ENCODE measurements at places on chromosomes 4 and X.

- no peak for DNase-seq
These were observed 185.2 kb downstream of the KLHL4 start for GRCh38 chrX:87702795-87703194.

- DNase-seq: no peak
These were observed 604.8 kb upstream of the TECRL start for GRCh38 chr4:65014078-65014477.

GRCh38 chr4:147780137-147780777, 48.4 kb downstream of the ARHGAP10 start:
- DNase-seq: peak; percentile 81

GRCh38 chr4:185202984-185203485, 765 bp downstream of the CFAP97 start:
- DNase-seq: no peak

DNA sequence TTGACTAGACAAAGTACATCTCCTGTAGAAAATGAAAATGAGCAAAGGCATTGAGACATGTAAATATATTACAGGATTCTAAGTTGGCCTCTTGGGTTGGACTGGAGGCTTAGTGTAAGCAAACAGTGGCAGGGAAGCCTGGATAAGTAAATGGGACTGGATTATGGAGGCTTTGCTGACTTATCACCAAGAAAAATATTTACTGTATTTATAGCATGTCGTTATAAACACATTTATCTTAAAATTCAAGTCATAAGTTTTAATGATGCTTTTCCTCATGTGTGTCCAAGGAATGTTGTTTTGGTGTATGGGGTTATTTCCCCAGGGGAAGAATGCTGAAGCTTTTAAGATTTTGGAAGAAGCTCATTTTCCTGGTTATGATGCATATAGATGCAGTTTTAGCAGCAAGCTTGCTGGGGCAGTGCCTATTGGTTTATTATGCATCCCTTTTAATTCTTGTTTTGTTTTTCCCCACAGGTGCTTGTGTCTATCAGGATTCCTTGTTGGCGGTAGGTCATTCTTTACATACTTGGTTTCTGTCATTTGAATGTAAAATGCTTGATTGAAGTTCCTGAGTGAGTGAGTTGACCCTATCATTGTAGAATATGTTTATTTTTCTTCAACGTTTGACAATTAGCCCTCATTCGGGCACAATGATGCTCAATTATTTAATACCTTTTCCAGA, 8.5 kb downstream of the FRAS1 start:
- DNase-seq: no peak

GRCh38 chrX:40646489-40647306, 663 bp downstream of the CXorf38 start:
- peak; percentile 40 for DNase-seq

DNA sequence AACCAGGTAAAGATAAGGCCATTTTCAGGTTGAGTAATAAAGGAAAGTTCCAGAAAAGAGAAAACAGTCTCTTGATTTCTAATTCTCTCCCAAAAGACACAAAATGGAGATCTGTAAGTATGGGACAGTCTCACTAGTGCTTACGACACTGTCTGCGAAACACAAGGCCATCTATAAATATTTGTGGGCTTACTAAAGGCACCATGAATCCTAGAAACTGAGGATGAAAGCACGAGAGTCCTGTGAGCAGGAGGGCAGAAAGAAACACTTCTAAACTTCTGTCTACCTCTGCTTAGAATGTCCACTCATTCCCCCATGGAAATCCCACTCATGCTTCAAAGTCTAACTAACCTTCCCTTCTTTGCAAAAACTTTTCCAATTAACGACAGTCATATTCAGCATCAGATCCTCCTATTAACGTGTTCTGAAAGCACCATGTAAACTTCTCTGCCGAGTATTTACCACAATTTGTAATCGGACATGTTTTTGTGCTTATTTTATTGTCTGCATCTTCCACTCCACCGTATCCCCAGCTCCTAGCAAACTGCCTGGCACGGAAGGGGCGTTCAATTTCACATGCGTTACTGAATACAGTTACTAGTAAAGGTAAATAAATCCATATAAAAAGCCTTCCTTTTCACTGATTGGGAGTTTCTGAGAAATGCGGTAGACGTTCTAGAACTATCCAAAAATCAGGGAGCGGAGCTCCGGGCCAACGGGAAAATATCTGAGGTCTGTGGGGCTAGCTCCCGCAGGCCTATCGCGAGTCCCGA, 665 bp downstream of the PSMD10 start:
- DNase-seq: peak; percentile 2

- no peak for DNase-seq
These were observed 74.9 kb downstream of the ADGRA3 start for GRCh38 chr4:22440999-22441398.

DNA sequence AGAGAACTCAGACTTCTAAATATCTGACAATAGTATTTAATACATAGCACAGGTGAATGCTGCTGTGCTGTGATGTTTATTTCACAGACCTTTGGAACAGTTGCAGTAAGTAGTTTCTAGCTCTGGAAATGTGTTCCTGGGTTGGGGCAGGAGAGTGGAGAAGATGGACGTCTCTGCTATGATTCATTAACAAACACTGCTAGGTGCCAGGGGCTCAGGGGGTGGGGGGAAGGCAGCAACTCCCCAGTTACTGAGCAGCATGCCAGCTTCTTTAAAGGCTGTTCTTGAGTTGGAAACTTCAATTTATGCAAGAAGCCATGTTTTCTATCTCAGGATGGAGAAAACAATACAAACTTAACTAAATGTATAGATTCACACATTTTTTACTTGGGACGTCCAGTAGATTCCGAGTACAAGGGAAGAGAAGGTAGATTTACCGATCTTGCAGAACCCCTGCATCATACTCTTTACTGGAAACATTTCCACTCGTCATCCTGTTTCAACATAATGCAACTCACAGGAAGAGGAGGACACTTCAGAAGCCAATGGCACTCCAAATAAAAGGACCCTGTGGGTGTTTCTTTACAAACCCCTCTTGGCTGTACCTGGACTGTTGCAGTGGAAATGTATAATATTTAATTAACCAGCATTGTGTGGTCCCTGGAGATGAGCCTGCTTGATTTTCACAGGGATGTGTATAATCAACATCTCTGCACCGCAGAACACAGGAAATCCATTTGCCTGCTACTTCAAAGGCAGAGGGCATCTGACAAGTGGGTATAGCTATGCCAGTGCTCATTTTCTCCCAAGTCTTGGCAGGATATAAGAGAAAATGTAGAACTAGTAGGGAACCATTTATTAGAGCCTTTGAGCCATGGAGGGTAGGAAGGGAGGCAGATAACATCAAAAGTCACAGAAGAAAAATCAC, 171.4 kb downstream of the SH3KBP1 start:
- DNase-seq: no peak

GRCh38 chr4:6331018-6331417, 61.4 kb downstream of the WFS1 start:
- DNase-seq: peak; percentile 68

DNA sequence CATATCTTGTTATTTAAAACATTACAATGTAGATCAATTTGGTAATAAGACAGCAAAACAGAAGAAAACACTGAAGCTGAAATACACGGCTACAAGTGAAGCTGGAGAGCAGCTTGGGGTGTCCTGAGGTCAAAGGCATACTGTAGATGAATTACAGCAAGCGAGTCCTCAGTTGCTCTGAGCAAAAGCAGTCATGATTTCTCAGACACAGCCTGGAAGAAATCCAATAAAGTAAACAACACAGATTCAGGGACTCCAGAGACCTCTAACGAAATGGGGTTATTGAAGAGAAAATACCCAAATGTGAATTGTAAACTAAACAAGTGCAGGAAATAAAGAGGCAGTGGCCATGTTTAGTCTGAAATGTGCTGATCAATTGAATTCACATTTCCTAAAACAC, 324.4 kb downstream of the CAMK2D start:
- DNase-seq: no peak

- no peak for DNase-seq
These were observed 2.8 kb downstream of the AWAT2 start for GRCh38 chrX:70046978-70047377.

DNA sequence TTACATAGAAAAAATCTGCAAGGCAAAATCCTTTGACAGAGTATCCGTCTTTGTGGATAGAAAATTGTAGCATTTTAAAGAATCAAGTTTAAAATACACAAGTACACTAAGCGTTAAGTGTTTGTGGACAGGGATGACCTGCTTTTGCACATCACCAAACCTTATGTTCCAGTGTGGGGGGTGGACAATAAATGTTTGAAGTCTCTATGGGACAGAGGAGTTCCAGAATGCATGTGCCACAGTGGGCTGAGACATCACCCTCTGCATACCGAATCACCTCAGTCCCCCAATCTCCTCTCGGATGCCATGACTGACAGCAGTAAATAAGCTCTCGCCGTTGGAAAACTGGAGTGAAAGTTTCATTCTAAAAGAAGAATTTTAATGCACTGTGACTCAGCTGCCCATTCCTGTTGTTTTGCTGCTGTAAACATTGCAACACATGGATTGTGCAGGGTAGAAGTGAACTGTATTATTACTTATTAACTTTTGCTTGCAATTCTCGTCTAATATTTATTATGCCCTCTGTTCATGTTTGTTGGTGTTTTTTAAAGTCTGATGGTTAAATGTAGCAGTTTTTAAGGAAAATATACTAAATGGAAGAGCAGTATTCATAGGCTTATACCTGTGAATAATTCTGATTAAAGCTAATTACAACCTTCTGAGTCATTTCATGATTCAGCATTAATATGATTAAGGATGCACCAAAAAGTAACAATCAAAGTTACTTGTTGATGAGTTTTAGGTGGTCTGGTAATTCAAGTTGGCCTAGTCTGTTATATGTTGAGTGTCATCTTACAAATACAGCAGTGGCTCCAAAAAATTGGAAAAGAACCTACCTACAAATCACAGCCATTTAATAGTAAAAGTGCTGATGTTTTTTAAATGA, 24.0 kb downstream of the CDKN2AIP start:
- no peak for DNase-seq

GRCh38 chr4:113232194-113232593, 182.7 kb downstream of the ANK2 start:
- DNase-seq: no peak

- DNase-seq: peak; percentile 38
These were observed 562.2 kb downstream of the ZIC3 start for GRCh38 chrX:138128027-138128671.

DNA sequence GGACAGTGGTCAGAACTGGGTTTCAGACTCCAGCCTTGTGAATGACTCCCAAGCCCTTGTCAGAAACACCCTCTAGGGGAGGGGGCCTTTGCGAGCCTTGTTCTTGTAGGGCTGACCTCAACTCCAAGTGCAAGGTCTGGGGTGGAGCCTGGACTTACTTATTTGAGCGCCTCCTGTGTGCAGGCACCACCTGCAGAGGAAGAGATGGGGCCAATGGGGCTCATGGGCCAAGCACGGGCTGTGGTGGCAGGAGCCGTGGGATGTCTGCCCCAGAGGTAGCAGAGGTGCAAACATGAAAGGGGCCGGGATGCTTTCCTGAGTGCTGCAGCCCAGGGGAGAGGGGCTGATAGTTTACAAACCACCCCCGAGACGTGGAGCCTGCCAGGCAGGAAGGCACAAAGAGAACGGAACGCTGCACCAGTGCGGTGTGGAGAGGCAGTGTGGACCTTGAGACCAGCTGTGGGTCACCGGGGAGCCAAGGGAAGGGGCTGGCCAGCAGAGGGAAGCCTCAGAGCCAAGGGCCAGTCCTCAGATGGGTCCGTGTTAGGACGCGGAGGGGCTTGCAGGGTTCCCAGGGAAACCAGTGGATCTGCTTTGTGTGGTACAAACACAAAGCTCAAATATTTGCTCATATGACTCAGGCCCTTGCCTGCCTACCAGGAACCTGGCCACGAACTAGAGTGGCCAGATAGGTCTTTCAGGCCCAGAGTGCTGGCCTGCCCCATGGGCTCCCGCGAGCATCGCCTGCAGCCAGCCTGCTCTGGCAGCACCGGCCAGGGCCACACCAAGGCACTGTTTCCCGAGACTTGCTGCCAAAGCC, 8.7 kb upstream of the TADA2B start:
- DNase-seq: no peak

DNA sequence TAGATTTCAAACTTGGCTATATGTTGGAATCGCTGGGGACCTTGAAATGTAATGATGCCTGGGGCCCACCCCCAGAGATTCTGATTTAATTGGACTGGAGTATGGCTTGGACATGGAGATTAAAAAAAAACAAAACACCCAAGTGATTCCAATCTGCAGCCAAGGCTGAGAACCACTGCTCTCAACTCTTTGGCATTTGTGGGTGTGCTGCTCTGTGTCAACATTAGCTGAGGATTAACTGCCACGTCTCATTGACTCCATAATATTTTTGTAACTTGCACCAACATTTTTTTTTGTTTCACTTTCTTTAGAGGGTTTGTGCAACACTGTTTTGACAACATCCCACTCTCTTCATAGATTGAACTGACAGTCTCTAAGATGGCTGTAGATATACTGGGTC, 41.1 kb upstream of the PDK3 start:
- DNase-seq: no peak

DNA sequence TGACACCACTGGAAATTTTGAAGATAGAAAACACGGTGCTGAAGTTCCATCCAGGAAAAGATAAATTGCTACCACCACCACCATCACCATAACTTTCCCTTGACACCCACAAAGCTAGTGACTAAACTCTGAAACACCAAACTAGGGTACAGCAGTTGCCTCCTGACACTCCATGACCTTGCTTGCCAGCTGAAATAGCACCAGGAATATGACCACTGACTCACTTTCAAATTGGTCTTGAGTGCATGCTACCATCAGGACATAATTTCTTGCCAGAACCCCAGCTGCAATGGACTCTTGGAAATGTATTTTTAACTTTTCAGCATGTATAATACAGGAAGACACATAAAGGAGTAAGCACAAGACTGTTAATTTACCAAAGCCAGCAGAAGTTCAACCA, 283.3 kb downstream of the CENPC start:
- no peak for DNase-seq

- peak; percentile 25 for DNase-seq
These were observed 353 bp downstream of the NSD2 start for GRCh38 chr4:1871471-1872021.

- no peak for DNase-seq
These were observed 98.7 kb upstream of the PPP2R3B start for GRCh38 chrX:485368-485767.

DNA sequence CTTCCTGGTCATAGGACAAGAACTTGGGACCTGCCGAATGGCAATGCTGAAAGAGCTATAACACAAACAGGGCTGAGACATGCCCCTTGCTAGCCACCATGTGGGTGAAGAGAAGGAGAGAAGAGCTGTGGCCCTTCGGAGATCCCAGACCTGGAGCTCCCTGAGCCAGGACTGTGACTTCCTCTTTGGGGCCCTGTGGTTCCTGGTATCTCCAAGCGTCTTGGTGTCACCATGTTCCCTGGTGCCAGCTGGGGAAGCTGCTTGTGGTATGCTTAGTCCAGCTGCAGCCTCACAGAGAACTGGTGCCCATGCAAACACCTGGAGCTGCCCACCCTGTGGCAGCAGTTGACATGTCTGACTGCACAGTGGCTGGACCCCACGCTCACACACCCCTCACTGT, 68.5 kb downstream of the NDNF start:
- DNase-seq: no peak

Measured in RPMI8226 (cell line).